ENCODE measurements at places on chromosomes 5 and 9.

DNA sequence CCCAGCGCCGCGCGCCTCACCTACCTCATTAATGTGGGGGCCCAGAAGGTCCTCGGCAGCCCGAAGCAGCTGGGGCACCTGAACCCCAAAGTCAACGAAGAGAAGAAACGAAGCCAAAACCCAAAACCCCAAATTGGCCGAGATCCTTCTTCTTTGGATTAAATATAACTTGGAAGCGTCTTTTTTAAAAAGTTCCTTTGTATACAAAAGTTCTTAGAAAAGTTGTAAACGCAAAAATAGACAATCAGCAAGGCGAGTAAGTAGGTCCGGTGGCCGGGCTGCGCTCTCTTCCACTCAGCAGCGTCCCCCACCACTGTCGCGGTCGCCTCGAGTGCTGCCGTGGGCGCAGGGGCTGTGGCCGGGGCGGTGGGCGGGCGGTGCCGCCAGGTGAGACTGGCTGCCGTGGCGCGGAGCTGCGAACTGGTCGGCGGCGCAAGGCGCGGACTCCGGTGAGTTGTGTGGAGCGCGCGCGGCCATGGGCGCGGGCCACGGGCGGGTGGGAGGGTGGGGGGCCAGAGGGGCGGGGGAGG is 360 bp downstream of the KLF4 start:
- no peak for DNase-seq

- DNase-seq = no peak
These were observed 617.8 kb downstream of the PDE4D start for GRCh38 chr5:59275510-59276324.

DNA sequence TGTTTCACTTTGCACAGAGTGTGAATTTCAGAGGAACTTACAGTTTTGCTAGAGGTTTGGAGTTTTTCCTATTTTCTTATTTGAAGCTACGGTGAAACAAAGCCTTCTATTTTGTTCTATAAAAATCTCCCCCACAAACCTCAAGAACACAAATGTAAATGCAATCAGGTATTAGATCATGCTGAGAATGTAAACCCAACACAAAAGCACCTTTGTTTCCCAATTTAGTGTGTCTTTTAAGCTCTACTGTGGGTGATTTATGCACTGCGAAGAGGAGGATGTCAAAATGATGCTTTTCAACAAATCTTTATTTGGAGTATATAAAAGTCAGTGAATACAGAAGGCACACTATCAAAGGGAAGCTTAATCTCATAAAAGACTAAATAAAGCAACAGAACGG is 4.3 kb upstream of the DRD1 start:
- no peak for DNase-seq

- DNase-seq = no peak
These were observed 10.0 kb upstream of the SHISAL2B start for GRCh38 chr5:64680289-64680688.

GRCh38 chr9:135785013-135785575 is 83.1 kb downstream of the KCNT1 start:
- DNase-seq = no peak

- no peak for DNase-seq
These were observed 24.2 kb upstream of the STOM start for GRCh38 chr9:121394292-121394691.

DNA sequence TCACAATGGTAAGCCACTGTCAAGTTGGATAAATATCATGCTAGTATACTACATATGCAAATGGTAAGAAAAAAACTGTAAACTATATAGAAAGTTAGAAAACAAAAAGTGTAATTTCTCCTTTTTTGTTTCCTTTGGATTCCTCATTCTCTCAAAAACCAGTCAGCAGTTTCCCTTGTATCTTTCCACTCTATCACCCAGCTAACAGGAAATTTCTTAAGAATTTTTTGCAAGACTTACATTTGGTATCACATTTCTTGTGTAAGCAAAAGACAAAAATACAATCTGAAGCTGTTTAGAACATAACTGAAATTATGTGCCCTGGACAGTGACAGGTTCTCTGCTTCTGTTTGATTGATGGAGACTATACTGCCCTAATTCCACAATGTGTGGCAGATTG is 25.2 kb upstream of the MSH3 start:
- DNase-seq = no peak

GRCh38 chr5:172305380-172305779 is 21.8 kb upstream of the UBTD2 start:
- no peak for DNase-seq

- no peak for DNase-seq
These were observed 44.8 kb downstream of the LURAP1L start for GRCh38 chr9:12819436-12820185.

- DNase-seq = no peak
These were observed 104.6 kb downstream of the MTX3 start for GRCh38 chr5:79886456-79886855.
